ENCODE measurements at places on chromosomes 4 and X. TPM values are rescaled to one million over a fixed set of nuclear protein-coding genes. Genes with fewer than 3 reads are reported as not detected.

GRCh38 chr4:153248641-153249198, 44.5 kb downstream of the TRIM2 start:
- DNase-seq = no peak

DNA sequence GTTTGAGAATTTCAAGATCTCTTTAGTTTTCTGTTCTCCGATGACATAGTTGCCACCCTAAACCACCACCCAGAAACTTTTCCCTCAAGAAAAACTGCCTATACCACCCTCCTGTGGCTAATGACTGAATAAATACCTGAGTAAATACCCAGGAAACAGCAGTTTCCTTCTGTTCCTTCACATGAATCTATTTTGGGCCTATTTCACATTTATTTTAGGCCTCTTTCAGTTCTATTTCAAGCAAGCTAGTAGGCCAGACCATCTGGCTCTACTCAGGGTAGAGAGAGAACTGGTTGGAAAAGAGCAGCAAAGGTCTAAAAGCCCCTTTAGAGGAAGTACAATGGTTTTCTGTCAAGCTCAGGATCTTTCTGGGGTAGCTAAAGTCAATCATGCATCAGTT, 23.4 kb downstream of the ARHGEF9 start:
- DNase-seq = no peak

- no peak for DNase-seq
These were observed 1.0 kb downstream of the AADAT start for GRCh38 chr4:170088716-170089115.

GRCh38 chr4:123468479-123469031, 72.0 kb downstream of the SPRY1 start:
- DNase-seq = no peak

Gene GPRASP1
- 3.6 TPM for total RNA-seq

DNA sequence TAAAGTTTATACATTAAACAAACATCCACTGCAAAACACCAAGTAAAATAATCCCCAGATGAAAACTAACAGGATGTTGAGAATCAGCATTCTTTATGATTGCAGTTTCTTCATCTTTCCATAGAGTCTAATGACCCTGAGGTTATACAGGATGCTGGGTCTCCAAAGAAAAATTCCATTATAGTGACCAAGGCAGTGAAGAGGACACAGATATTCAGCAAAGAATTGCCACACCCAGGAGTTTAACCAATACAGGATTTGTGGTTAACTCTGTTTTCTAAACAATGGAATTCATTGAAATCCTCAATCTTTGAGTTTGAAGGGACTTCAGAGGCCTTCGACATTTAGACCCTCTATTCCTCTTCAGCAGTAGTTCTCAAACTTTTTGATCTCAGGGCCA, 76.2 kb upstream of the ESX1 start:
- no peak for DNase-seq

Gene MAP7D3
- 8.0 TPM for total RNA-seq
